CD4-positive, CD25-positive, alpha-beta regulatory T cell (primary cell): ENCODE measurements at places on chromosomes 2 and 18. TPM values are rescaled to one million over a fixed set of nuclear protein-coding genes. Genes with fewer than 3 reads are reported as not detected.

C1GALT1C1L gene
- total RNA-seq, result not detected

CYP27A1 gene
- total RNA-seq, result not detected

KIF1A gene
- not detected for total RNA-seq

CCDC85A gene
- total RNA-seq, result not detected

GPR155 gene
- 42.7 TPM for total RNA-seq

BOK gene
- not detected for total RNA-seq

SKOR2 gene
- total RNA-seq, result not detected

SGPP2 gene
- total RNA-seq, result 8.3 TPM

ST8SIA3 gene
- total RNA-seq, result not detected

GRCh38 chr2:74571058-74571457 lies 16.5 kb downstream of the DOK1 start:
- no peak overlapping the region for H3K4me3 ChIP-seq
- H3K27me3 ChIP-seq, result no peaks in the 10 kb centered on the region
- no peak overlapping the region for H3K27ac ChIP-seq
- peaks cover 15% of the 10 kb centered on the region for H3K4me1 ChIP-seq
- DNase-seq, result no peak
- no peaks in the 10 kb centered on the region for H3K36me3 ChIP-seq

DNA sequence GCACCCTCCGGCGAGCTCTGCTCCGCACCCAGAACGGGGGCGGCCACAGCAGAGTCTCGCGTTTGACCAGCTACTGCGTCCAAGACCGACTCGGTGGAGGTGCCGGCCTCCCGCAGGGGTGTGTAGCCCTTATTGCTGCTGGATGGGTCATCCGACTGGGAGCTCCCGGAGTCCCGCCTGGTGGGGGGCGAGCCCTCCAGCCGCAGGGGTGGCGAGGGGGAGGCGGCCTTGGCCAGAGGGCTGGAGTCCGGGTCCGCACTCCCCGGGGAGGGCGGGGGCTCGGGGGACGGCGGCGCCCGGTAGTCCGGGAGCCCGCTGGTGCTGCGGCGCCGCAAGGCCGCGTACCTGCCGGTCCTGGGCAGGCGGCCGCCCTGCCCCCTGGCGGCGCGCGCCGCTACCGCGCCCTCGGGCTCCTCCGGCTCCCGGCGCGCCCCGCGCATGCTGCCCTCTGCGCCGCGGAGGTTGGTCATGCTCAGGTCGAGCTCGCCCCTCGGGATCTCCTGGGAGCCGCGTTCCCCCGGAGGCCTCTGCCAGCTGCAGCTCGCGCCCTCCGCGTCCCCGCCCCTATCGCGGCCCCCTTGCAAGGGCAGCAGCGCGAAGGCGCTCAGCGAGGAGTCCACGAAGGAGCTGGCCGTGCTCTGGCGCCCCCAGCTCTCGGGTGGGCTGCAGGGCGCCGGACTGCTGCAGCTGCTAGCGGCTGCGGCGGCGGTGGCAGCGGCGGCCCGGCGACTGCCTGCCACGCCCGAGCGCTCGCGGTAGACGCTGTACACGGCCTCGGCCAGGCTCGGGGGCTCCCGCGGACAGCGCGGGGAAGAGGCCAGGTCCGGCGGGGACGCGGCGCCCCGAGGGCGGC lies 4.8 kb downstream of the TMEM200C start:
- peaks cover 30% of the 10 kb centered on the region for H3K27me3 ChIP-seq
- peak; percentile 33 for DNase-seq
- no peak overlapping the region for H3K4me3 ChIP-seq
- no peaks in the 10 kb centered on the region for H3K36me3 ChIP-seq
- H3K4me1 ChIP-seq, result peaks cover 2% of the 10 kb centered on the region

GRCh38 chr2:205757271-205757670 lies 75.0 kb downstream of the NRP2 start:
- no peaks in the 10 kb centered on the region for H3K36me3 ChIP-seq
- peaks cover 4% of the 10 kb centered on the region for H3K27me3 ChIP-seq
- no peak for DNase-seq
- H3K27ac ChIP-seq, result no peak overlapping the region
- H3K4me3 ChIP-seq, result no peak overlapping the region

- H3K36me3 ChIP-seq, result no peaks in the 10 kb centered on the region
- H3K27ac ChIP-seq, result no peak overlapping the region
- no peaks in the 10 kb centered on the region for H3K27me3 ChIP-seq
- no peak overlapping the region for H3K4me3 ChIP-seq
These were observed 146.7 kb downstream of the TSN start for GRCh38 chr2:121902171-121902591.

GRCh38 chr18:42635378-42636048 lies 480.0 kb downstream of the RIT2 start:
- no peak overlapping the region for H3K27ac ChIP-seq
- no peaks in the 10 kb centered on the region for H3K36me3 ChIP-seq
- no peaks in the 10 kb centered on the region for H3K4me1 ChIP-seq
- H3K4me3 ChIP-seq, result no peak overlapping the region

- no peak overlapping the region for H3K27ac ChIP-seq
- no peak for DNase-seq
- H3K4me3 ChIP-seq, result no peak overlapping the region
- no peaks in the 10 kb centered on the region for H3K36me3 ChIP-seq
- H3K27me3 ChIP-seq, result no peaks in the 10 kb centered on the region
These were observed 57.9 kb downstream of the SCN7A start for GRCh38 chr2:166436189-166436588.

DNA sequence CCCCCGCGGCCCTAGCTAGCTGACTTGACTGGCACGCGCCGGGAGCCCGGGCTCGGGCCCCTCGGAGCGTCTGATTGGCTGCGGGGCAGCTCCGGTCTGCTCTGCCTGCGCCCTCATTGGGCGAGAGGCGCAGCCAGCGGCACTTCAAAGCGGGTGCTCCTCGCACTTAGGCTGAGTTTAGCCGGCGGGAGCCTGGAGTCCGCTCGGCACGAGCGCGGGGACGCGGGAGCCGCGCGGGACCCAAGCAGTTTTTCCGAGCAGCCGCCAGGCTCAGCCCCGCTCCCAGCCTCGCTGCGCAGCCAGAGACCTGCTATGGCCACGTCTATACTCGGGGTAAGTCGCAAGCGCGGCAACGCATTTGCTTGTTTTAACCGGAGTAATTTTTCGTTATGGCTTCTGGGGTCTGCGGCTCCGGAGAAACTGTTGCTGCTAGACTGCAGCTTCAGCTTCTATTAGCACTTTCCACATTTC lies at the start of gene SP9:
Gene SP9 (plus strand): TSS at position 174 of the 471 bp plus-strand sequence. CDS start 139 bp downstream, at position 313.
- H3K27me3 ChIP-seq, result peaks cover 58% of the 10 kb centered on the region
- peak within 1 kb of the TSS; percentile 44 for H3K4me3 ChIP-seq
- no peak within 1 kb of the TSS for H3K27ac ChIP-seq
- peaks cover 63% of the 10 kb centered on the region for H3K4me1 ChIP-seq

GRCh38 chr2:189046320-189046719 lies 72.1 kb downstream of the COL3A1 start:
- no peaks in the 10 kb centered on the region for H3K4me1 ChIP-seq
- no peaks in the 10 kb centered on the region for H3K27me3 ChIP-seq
- H3K36me3 ChIP-seq, result no peaks in the 10 kb centered on the region
- no peak overlapping the region for H3K27ac ChIP-seq
- no peak overlapping the region for H3K4me3 ChIP-seq
- no peak for DNase-seq

DNA sequence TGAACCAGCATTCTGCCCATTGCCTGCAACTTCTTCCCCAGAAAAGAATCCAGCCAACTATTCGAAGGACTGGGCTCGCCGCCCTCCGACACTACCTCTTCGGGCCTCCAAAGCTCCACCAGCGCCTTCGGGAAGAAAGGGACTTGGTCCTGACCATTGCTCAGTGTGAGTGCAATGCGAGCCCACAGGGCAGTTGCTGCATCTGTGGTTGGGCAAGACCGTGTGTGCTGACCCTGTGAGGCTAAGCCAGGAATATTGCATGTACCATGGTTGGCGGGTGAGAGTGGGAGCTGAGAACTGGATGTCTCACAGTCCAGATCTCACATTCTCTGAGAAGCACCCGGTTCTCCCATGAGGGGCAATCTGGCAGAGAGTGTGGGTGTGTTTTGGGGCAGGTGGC lies 16.5 kb downstream of the ELMOD3 start:
- H3K4me3 ChIP-seq, result no peak overlapping the region
- H3K4me1 ChIP-seq, result no peaks in the 10 kb centered on the region
- no peak overlapping the region for H3K27ac ChIP-seq
- peaks cover 15% of the 10 kb centered on the region for H3K36me3 ChIP-seq
- no peaks in the 10 kb centered on the region for H3K27me3 ChIP-seq
- DNase-seq, result no peak

DNA sequence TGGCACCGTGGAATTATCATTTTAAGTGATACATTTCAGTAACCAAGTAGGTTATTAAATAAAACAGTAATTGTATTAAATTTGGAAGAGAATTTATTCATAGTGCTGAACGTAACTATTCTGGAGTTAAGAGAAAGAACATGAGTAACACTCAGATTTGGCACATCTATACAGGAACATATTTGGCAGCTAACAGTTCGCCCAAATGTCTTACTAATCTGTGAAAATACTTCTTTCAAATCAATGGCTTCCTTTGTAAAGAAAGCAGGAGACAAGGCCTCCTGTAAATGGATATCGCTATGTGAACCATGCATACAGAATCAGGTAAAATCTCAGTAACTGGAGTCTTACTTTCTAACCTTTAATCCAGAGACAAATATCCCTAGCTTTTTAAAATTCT lies 64.4 kb downstream of the ZNF516 start:
- H3K36me3 ChIP-seq, result no peaks in the 10 kb centered on the region
- no peaks in the 10 kb centered on the region for H3K27me3 ChIP-seq

DNA sequence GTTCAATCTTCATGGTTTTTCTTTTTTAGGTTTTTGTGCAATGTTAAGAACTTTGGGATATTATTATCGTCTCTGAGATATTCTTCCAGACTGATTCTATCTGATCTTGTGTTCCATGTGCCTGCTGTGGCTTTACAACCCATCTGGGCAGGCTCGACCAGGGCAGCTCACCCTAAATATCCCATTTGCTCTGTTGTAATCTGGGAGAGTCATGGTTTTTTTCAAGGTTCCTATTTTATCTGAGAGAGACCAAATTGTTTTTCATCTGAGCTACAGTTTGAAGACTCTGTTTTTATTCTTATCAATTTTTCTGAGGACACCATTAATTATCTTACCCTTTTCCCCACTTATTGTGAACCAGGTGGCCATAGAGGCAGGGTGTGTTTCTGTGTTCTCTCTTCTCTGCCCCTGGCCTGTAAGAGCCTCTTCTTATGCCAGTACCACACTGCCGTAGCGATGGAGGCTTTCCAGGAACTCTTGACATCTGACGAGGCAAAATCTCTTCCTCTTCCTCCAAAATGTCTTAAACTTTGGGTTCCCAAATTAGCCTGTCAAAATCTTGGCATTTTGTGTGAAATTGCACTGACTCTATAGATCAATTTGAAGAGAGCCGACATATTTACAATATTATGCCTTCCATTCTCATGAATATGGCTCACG lies 3.1 kb downstream of the SP140L start:
- no peak for DNase-seq
- H3K27me3 ChIP-seq, result no peaks in the 10 kb centered on the region
- H3K27ac ChIP-seq, result no peak overlapping the region
- peak overlapping the region; percentile 98 for H3K4me3 ChIP-seq

DNA sequence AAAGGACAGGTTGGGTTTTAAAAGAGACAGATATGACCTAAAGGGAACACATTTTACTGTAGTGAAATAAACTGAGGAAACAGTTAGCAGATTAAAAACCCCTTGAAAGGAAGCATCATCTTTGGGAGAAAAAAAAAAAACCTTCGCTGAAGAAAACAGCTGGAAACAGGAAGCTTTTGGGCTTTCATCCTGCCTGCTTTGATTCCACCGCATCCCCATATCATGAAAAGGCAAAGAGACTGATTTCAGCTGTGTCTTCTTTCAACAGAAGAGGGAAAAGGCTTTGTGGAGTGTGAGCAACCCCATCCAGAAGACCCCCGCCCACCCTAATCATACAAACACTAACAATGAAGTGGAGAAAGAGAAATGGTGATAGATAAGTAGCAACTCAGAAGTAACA lies 86.4 kb downstream of the TCF4 start:
- H3K36me3 ChIP-seq, result no peaks in the 10 kb centered on the region
- no peak for DNase-seq
- H3K27me3 ChIP-seq, result no peaks in the 10 kb centered on the region
- no peak overlapping the region for H3K4me3 ChIP-seq
- no peaks in the 10 kb centered on the region for H3K4me1 ChIP-seq

GRCh38 chr2:70753902-70754301 lies 14.1 kb downstream of the ADD2 start:
- H3K27ac ChIP-seq, result no peak overlapping the region
- no peak overlapping the region for H3K4me3 ChIP-seq
- no peaks in the 10 kb centered on the region for H3K36me3 ChIP-seq
- peaks cover 17% of the 10 kb centered on the region for H3K27me3 ChIP-seq

DNA sequence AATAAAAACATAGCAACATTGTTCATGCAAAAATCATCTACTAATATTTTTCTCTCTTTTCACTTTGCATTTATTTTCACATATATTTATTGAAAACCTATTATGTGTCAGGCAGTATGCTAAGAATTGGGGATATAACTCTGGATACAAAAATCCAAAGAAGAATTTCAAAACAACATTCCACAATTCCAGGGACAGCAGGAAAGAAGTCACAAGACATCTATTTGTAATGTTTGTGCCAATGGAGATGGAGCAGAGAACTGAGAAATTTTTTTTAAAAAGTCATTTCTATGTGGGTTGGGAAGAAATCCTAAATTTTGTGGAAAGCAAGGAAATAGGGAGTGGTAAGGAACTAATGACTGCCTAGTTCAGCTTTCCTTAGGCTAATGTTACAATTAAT lies 128.6 kb upstream of the TLK1 start:
- no peak for DNase-seq
- no peak overlapping the region for H3K27ac ChIP-seq
- no peaks in the 10 kb centered on the region for H3K36me3 ChIP-seq

- no peaks in the 10 kb centered on the region for H3K36me3 ChIP-seq
- DNase-seq, result no peak
- H3K27me3 ChIP-seq, result no peaks in the 10 kb centered on the region
- H3K4me1 ChIP-seq, result no peaks in the 10 kb centered on the region
- no peak overlapping the region for H3K27ac ChIP-seq
- no peak overlapping the region for H3K4me3 ChIP-seq
These were observed 94.0 kb downstream of the MCFD2 start for GRCh38 chr2:46821600-46821999.

GRCh38 chr2:240921311-240921994 lies 15.3 kb downstream of the CROCC2 start:
- no peaks in the 10 kb centered on the region for H3K36me3 ChIP-seq
- H3K4me1 ChIP-seq, result no peaks in the 10 kb centered on the region
- no peak for DNase-seq
- H3K27me3 ChIP-seq, result no peaks in the 10 kb centered on the region
- H3K27ac ChIP-seq, result no peak overlapping the region
- no peak overlapping the region for H3K4me3 ChIP-seq

GRCh38 chr2:21330786-21331391 lies 207.1 kb downstream of the TDRD15 start:
- H3K4me3 ChIP-seq, result no peak overlapping the region
- no peaks in the 10 kb centered on the region for H3K27me3 ChIP-seq
- H3K4me1 ChIP-seq, result no peaks in the 10 kb centered on the region
- H3K27ac ChIP-seq, result no peak overlapping the region

- no peaks in the 10 kb centered on the region for H3K4me1 ChIP-seq
- no peak overlapping the region for H3K4me3 ChIP-seq
- no peak for DNase-seq
- H3K36me3 ChIP-seq, result peaks cover 46% of the 10 kb centered on the region
These were observed 107.8 kb downstream of the MGAT5 start for GRCh38 chr2:134361648-134362047.
